Activated CD4-positive, alpha-beta T cell treated with anti-CD3 and anti-CD28 coated beads, Interleukin-2, amount 10 ng/mL, durations not matched to agents 7 days and 5 days (primary cell): ENCODE measurements at places on chromosomes 7 and 10. TPM values are rescaled to one million over a fixed set of nuclear protein-coding genes. Genes with fewer than 3 reads are reported as not detected.

BAIAP2L1 gene
- 0.40 TPM for total RNA-seq

DNA sequence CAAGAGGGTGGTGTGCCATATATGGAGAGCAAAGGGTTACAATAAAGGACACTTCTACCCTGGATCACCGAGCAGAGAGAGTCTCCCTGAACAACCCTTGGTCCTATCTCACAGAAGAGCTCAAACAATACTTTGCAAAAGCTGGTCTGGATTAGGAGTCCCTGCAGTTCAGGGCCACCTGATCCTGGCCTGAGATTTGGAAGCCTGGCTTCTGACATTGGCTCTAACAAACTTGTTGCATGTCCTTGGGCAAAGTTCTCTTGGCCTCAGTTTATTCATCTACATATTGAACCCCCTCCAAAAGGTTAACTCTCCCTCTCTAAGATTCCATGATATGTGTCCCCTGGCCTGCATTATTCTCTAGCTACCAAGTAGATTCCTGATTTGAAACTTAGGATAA, 1.7 kb downstream of the RBP4 start:
- no peak overlapping the region for H3K4me3 ChIP-seq
- no peak overlapping the region for H3K27ac ChIP-seq
- H3K36me3 ChIP-seq = no peaks in the 10 kb centered on the region
- no peak for DNase-seq
- H3K4me1 ChIP-seq = peaks cover 3% of the 10 kb centered on the region

DNA sequence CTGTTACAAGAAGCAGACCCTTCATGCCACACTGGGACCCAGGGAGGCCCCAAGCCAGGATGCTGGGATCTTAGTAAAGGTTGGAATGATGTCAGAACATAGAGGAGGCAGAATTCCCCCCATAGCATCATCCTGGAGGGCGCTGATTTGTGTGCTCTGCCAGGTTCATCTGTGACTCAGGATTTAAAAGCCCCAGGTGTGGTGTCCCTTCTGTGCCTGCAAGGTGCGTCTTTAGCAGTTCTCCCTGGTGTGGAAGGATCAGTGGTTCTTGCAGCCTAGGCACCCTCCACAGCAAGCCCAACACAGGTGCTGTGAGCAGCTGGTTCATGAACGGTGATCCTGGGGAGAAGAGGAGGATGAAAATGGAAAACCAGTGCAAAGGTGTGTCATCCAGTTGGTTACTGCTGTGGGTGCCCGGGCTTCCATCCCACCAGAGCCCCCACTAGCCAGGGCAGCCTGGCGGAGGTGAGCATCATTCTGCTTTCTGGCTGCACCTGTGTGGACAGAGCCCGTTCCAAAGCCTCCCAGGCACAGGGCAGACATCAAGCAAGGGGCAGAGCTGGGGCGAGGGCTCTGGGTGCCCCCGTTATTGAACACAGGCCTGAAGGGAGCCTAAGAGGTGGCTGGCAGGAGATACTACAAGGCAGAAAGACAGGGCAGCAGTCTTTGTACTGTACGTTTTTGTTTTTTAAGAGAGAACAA, 49.5 kb downstream of the IKZF1 start:
- peaks cover 95% of the 10 kb centered on the region for H3K4me1 ChIP-seq
- H3K27me3 ChIP-seq = no peaks in the 10 kb centered on the region
- no peak for DNase-seq
- peak overlapping the region; percentile 39 for H3K4me3 ChIP-seq
- peaks cover 90% of the 10 kb centered on the region for H3K36me3 ChIP-seq
- H3K27ac ChIP-seq = peak overlapping the region; percentile 89

NRP1 gene
- total RNA-seq = 0.40 TPM

GRCh38 chr7:69966766-69967591, 368.7 kb downstream of the AUTS2 start:
- DNase-seq = no peak
- H3K4me3 ChIP-seq = no peak overlapping the region
- peaks cover 3% of the 10 kb centered on the region for H3K4me1 ChIP-seq
- H3K27ac ChIP-seq = no peak overlapping the region
- no peaks in the 10 kb centered on the region for H3K36me3 ChIP-seq
- peaks cover 9% of the 10 kb centered on the region for H3K27me3 ChIP-seq

DNA sequence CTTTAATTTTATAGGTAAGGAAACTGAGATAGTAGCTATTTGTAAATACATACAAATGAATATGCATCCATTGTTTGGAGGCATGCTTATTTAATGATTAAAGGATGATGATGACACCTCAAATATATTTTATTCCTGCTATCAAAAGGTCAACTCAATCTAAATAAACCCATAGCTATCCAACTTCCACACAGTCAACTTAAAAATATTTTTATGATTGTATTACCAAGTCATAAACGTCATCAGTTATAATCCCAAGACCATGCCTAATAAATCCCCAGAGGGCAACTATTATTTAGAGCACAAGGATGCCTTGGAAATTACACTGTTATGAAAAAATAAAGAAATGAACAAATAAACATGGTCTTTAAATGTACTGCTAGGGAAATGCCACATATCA, 102.1 kb downstream of the MPP7 start:
- H3K4me1 ChIP-seq = no peaks in the 10 kb centered on the region
- no peak overlapping the region for H3K4me3 ChIP-seq
- no peak for DNase-seq
- no peak overlapping the region for H3K27ac ChIP-seq
- H3K36me3 ChIP-seq = peaks cover 4% of the 10 kb centered on the region

DNA sequence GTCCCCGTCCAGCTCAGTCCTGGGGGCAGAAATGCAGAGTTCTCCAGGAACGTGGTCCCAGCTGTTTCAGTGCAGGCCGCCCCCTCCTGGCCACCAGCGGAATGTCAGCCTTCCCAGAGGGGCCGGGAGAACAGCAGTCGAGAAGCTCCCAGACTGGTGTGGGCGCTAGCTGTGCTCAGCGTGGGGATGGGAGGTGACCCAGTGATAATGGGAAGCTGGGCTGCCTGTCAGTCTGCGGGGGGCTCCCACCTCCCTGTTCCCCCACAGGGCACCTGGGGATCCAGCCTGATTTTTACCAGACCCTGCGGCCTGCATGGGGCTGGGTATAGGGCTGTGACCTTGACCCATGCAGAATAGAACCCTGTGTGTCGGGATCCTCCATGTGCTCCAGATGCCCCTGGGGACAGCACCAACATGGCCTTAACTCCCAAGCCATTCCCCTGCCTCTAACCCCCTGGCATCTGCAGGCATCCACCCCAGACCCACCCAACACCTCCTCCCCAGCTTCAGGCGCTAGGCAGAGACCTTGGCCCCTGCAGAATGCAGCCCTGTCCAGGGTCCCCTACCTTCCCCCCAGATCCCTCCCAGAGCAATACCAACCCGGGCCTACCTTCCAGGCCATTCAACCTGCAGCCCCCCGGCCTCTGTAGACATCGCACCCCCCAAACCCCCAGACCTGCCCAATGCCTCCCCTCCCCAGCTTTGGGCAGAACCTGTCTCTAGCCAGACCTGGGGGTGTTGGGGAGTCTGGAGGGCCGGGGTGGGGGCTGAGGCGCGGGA, 880 bp upstream of the ELN start:
- peaks cover 49% of the 10 kb centered on the region for H3K27me3 ChIP-seq
- H3K36me3 ChIP-seq = no peaks in the 10 kb centered on the region
- H3K4me3 ChIP-seq = no peak overlapping the region
- H3K27ac ChIP-seq = no peak overlapping the region
- H3K4me1 ChIP-seq = no peaks in the 10 kb centered on the region

DNA sequence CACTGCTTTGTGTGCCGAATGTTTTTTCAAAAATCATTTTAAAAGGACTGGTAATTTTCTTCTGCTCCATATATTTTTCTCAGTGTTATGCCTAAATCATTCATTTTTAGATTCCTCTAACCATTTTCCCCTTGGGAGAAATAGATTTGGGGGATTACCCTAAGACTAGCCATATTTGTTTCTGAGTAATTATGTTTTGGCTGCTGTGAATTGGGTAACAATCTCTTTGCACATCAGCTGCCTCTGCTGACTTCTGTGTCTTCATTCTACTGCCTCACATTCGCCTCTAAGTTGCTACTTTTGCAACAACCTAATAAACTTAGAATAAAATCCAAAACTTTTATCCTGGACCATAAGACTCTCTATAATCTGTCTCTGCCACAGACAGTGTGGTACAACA, 18.5 kb upstream of the MRC1 start:
- no peaks in the 10 kb centered on the region for H3K36me3 ChIP-seq
- H3K27me3 ChIP-seq = no peaks in the 10 kb centered on the region
- H3K4me1 ChIP-seq = no peaks in the 10 kb centered on the region
- no peak overlapping the region for H3K27ac ChIP-seq
- H3K4me3 ChIP-seq = no peak overlapping the region

- no peak for DNase-seq
- H3K36me3 ChIP-seq = no peaks in the 10 kb centered on the region
- no peak overlapping the region for H3K27ac ChIP-seq
- no peak overlapping the region for H3K4me3 ChIP-seq
Observed at GRCh38 chr7:83739527-83739926, 90.6 kb upstream of the SEMA3E start.

CCDC172 gene
- total RNA-seq = not detected

- no peaks in the 10 kb centered on the region for H3K27me3 ChIP-seq
- H3K27ac ChIP-seq = peak overlapping the region; percentile 76
- DNase-seq = no peak
- H3K4me3 ChIP-seq = no peak overlapping the region
- H3K4me1 ChIP-seq = no peaks in the 10 kb centered on the region
Observed at GRCh38 chr10:84176836-84177474, 3.4 kb downstream of the GPR15LG start.

GRCh38 chr7:142331941-142332340, 74.1 kb upstream of the PRSS58 start:
- no peak overlapping the region for H3K4me3 ChIP-seq
- no peaks in the 10 kb centered on the region for H3K4me1 ChIP-seq
- no peak overlapping the region for H3K27ac ChIP-seq
- no peaks in the 10 kb centered on the region for H3K36me3 ChIP-seq

ARHGEF35 gene
- total RNA-seq = 4.2 TPM

GRCh38 chr7:32428546-32428945, 61.6 kb downstream of the LSM5 start:
- no peak overlapping the region for H3K4me3 ChIP-seq
- no peak overlapping the region for H3K27ac ChIP-seq
- H3K4me1 ChIP-seq = no peaks in the 10 kb centered on the region
- H3K36me3 ChIP-seq = no peaks in the 10 kb centered on the region
- DNase-seq = no peak

DNA sequence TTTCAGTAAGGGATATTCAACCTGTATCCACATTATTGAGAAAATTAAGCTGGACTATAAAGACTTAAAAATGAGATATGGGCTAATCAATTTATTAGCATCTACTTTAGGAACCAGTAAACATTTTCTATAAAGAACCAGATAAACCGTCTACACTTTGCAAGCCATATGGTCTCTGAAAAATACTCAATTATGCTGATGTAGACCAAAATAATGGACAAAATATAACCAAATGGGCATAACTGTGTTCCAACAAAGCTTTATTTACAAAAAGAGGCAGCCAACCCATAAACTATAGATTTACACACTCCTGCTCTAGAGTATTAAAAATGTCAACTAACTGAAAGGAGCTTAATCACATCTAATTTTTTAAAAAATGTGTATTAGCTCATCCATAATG, 42.3 kb downstream of the TNPO3 start:
- peaks cover 25% of the 10 kb centered on the region for H3K4me1 ChIP-seq
- no peak overlapping the region for H3K4me3 ChIP-seq
- no peak for DNase-seq
- no peaks in the 10 kb centered on the region for H3K27me3 ChIP-seq
- peaks cover 56% of the 10 kb centered on the region for H3K36me3 ChIP-seq
- no peak overlapping the region for H3K27ac ChIP-seq

- H3K4me1 ChIP-seq = no peaks in the 10 kb centered on the region
- H3K4me3 ChIP-seq = no peak overlapping the region
- no peak overlapping the region for H3K27ac ChIP-seq
Observed at GRCh38 chr7:117405519-117405918, 21.8 kb downstream of the ASZ1 start.

GRCh38 chr10:129063877-129064276, 403.2 kb upstream of the MGMT start:
- H3K4me3 ChIP-seq = no peak overlapping the region
- H3K27me3 ChIP-seq = peaks cover 38% of the 10 kb centered on the region
- no peak overlapping the region for H3K27ac ChIP-seq
- no peak for DNase-seq
- H3K36me3 ChIP-seq = no peaks in the 10 kb centered on the region
- peaks cover 8% of the 10 kb centered on the region for H3K4me1 ChIP-seq

- H3K4me1 ChIP-seq = peaks cover 76% of the 10 kb centered on the region
- H3K27me3 ChIP-seq = no peaks in the 10 kb centered on the region
- H3K36me3 ChIP-seq = peaks cover 42% of the 10 kb centered on the region
- peak overlapping the region; percentile 90 for H3K27ac ChIP-seq
- peak overlapping the region; percentile 53 for H3K4me3 ChIP-seq
- peak; percentile 66 for DNase-seq
Observed at GRCh38 chr10:26481914-26482550, 43.9 kb downstream of the APBB1IP start.

DNA sequence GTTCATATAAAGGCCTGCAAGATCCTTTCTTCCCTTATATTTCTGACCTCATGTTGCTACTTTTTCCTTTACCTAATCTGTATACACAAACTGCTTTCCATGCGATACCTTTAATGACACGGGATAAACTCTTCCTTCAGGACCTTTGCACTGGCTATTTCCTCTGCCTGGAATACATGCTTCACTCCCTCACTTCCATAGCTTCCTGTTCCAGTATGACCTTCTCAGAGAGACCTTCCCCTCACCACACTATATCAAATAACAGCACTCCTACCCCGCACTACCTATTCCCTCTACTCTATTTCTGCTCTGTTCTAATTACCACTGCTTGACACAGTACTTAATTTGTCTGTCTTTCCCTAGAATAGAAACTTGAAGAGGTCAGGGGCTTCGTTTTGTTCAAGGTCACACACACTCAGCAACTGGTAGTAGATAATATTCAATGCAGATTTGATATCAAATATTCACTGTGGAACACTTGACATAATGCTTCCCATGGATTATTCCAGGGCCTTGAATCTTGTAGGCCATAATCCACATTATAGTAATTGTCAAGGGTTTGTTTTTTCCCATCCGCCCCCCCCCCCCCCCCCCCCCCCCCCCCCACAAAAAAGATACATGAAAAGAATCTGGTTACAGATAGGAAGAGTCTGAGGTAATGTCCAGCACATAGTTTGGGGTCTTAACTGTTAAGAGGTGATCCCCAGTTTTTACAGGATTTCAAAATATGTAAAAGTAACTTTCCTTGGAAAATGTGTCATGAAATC, 11.1 kb downstream of the SYPL1 start:
- no peaks in the 10 kb centered on the region for H3K27me3 ChIP-seq
- H3K27ac ChIP-seq = no peak overlapping the region
- H3K4me3 ChIP-seq = no peak overlapping the region
- DNase-seq = no peak

DNA sequence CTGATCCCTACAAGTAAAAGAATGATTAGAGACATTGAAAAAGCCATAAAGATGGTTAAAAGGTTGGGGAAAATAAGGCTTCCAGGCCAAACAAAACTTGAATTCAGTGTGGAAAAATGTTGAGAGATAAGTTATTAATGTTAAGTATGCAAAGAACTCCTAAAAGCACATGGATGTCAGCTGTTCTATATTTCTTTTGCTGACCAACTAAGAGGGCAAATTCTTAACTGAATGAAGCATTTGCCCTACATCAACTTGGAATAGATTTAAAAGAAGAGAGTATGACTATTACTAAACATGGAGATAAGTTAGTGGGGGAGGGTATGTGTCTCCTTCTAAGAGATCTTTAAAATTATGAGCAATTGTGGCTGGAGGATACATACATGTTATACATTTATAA, 124.8 kb downstream of the KIAA1217 start:
- DNase-seq = no peak
- no peaks in the 10 kb centered on the region for H3K36me3 ChIP-seq
- no peak overlapping the region for H3K4me3 ChIP-seq
- no peaks in the 10 kb centered on the region for H3K4me1 ChIP-seq
- H3K27ac ChIP-seq = no peak overlapping the region
- H3K27me3 ChIP-seq = no peaks in the 10 kb centered on the region
